ENCODE measurements at places on chromosomes 16 and 17.
A peak's percentile ranks its signal among the peaks of the same experiment; 100 is the strongest.

GRCh38 chr17:45145035-45145389, 3.3 kb upstream of the HEXIM1 start:
- DNase-seq = no peak

DNA sequence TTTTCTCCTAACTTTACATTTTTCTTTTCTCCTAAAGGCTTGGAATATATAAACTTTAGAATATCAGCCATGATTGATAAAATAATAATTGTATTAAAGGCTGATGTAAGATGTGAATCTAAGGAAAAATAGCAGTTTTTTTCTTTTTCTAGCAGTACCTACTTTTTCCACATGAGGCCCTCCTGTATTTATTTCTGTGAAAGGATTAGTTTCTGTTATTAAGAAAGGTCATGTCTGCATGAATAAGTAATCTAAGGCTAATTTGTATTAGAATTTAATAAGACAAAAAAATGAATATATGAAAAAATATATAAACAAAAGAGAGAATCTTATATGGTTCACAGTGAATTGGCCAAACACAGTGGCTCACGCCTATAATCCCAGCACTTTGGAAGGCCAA, 85.3 kb downstream of the STXBP4 start:
- DNase-seq = no peak

DNA sequence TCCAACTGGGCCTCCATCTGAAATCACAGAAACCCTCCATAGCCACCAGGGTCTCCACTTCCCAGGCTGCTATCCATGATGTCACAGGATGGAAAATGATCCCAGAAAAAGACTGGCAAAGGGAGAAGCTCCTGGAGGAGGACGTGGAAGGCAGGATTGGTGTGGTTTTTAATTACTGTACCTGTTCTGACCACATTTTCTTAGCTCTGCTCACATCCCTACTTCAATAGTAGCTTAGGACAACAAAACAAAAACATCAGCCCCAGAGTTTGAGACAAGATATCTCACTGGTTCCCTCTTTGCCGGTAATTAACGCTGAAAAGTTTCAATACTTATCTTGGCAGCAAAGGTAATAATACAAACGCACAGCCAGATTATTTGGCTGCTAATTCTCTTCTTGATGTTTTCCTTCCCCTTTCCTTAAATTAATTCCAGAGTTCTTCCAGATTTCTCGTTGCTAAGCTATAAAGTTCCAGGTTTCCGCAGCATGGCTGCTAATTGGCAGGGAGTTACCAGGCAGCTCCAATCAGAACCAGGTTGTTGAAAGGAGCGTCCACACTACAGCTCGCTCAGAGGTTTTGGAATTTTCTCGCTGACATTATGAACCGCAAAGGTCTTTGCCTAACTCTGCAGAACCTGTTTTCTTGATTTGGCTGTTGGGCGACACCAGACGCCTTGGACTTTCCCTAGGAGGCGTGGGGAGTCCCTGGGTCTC, 263.4 kb downstream of the MRTFB start:
- no peak for DNase-seq

- DNase-seq = peak; percentile 73
Measured at GRCh38 chr16:48117217-48118105, 38.3 kb downstream of the ABCC12 start.

- peak; percentile 24 for DNase-seq
Measured at GRCh38 chr17:15361151-15361550, 19.8 kb upstream of the TEKT3 start.

DNA sequence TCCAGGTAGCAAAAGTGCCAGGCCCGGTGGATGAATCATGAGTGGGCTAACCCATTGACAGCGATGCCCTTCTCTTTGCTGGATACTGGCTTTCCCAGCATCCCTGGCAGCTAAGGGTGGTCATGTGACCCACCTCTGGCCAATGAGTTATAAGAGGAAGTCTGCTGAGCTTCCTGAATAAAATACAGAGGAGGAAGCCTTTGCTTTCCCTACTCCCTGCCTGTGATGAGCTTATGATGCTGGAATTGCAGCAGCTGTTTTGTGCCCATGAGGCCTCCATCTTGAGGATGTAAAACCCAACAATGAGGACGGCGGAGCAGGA, 15.0 kb upstream of the ATP2A3 start:
- DNase-seq = no peak

GRCh38 chr17:55284944-55285339, 20.2 kb downstream of the HLF start:
- no peak for DNase-seq

DNA sequence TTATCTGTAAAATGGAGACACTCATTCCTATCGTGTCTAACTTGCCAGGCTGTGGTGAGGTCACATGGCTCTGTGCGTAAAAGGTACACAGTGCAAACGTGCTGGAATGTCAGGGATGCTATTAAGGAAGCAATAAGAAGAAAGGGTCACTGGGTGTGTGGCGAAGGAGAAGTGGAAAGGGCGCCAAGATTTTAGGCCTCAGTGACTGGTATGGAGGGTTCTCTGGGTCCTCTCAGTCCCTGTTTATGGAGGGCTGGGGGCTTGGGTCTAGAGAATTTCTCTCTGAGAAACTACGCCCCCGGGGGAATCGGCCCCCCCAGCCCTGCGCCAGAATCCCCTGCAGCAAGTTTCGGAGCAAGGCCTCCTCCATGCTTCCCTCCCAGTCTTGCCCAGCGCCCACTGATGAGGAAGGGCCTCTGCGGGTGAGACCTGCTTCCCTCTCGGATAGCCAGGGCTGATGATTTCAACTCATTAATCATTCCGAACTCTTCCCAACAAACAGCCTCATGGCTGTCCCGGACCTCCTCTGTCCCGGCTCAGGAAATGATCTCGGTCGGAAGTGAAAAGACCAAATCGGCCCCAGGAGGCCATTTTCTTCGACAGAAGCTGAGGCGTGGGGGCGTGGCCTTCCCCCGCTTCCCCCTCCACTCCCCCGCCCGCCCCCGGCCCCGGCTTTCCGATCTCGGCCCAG, 1.2 kb upstream of the HEXIM1 start:
- DNase-seq = no peak

- no peak for DNase-seq
Measured at GRCh38 chr16:29653471-29653870, 9.6 kb upstream of the SPN start.

DNA sequence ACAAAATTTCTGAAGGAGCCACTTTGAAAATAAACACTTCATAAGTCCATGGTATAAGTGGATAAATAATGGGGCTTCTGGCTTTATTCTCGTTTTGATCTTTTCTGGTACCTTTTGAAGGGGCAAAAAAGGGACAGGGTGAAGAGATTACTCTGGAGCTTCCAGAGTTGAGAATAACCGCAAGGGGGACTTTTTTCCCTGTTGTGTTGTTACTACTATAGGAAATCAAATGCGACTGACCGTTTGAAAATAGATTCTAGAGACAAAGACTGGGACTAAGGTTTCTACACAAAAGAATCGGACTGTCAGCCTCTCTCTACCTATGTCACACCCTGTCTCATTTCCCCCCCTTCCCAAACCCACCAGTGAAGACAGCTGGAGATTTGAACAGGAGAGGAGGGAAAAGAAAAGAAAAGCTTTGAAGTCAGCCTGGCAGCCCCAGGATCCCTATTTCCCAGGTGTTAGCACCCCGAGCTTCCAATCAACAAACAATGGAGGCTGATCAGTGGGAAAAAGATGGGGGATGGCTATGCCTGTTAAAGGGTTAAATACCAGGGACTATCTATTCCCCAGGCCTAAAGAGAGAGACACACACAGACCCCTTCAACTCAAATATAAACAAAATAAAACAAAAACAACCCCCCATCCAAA, 8.4 kb downstream of the HOXB4 start:
- no peak for DNase-seq

GRCh38 chr16:9054460-9054859, 37.0 kb upstream of the HAPSTR1 start:
- DNase-seq = no peak

GRCh38 chr17:21295036-21295952, 10.8 kb downstream of the MAP2K3 start:
- DNase-seq = no peak

DNA sequence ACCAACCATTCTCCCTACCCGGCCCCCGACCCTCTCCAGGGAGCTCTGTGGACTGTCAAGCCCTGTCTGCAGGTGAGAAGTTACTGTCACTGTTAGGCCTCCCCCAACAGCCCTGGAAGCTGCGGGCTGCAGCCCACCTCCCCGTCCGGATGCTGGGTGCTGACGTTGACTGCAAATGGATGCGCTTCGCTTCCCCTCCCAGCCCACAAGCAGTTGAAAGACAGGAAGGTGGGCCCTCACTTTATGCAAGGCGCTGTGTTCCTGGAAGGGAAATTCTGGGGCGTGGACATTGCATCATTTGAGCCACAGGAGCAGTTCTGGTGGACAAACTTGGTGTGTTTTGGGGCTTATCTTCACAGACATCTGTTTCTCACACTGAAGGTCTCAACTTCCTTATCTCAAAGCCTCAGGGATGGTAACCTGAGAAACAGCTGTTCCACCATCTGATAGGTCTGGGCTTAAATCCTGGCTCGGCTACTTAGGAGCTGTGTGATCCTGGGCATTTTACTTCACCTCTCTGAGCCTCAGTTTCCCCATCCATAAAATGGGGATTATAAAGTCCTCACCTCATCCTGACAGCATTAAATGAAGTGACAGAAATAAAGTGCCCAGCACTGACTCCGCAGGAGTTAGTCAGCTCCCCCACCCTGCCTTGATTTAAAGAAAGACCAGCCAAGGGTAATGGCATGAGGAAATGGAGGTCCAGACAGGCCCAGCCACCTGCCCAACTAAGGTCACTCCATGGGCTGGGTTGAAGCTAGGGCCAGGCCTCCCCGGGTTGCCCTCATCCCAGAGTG, 4.6 kb upstream of the DRC7 start:
- no peak for DNase-seq

GRCh38 chr16:81650982-81651562, 128.0 kb upstream of the PLCG2 start:
- DNase-seq = no peak

- no peak for DNase-seq
Measured at GRCh38 chr16:75207831-75208230, 870 bp upstream of the CTRB2 start.

GRCh38 chr17:12301551-12301950, 280.9 kb downstream of the MAP2K4 start:
- no peak for DNase-seq

- peak; percentile 78 for DNase-seq
Measured at GRCh38 chr17:57597531-57598453, 147.3 kb downstream of the CCDC182 start.

- no peak for DNase-seq
Measured at GRCh38 chr17:4766201-4766600, 5.5 kb upstream of the TM4SF5 start.

GRCh38 chr17:49393491-49394255, 21.0 kb downstream of the PHB1 start:
- DNase-seq = no peak

- no peak for DNase-seq
Measured at GRCh38 chr17:55159251-55159650, 105.5 kb upstream of the HLF start.

- DNase-seq = no peak
Measured at GRCh38 chr17:57142925-57143324, 57.9 kb downstream of the AKAP1 start.

GRCh38 chr17:78337244-78338109, 22.4 kb downstream of the SOCS3 start:
- DNase-seq = no peak

DNA sequence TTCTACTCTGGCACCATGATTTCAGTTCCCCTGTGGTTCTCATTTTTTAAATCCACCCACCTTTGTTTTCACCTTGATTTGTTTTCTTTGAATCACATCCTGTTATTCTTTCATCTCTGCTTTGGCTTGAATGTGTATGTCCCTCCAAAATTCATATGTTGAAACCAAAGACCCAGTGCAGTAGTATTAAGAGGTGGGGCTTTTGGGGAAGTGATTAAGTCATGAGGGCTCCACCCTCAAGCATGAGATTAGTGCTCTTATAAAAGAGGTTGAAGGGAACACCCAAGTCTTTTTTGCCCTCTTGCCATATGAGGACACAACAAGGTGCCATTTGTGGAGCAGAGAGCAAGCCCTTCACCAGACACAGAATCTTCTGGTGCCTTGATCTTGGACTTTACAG, 382.3 kb downstream of the SLC39A11 start:
- no peak for DNase-seq

- no peak for DNase-seq
Measured at GRCh38 chr17:81251094-81251708, 12.1 kb downstream of the NDUFAF8 start.

GRCh38 chr17:58032691-58033415, 25.8 kb upstream of the SRSF1 start:
- no peak for DNase-seq

DNA sequence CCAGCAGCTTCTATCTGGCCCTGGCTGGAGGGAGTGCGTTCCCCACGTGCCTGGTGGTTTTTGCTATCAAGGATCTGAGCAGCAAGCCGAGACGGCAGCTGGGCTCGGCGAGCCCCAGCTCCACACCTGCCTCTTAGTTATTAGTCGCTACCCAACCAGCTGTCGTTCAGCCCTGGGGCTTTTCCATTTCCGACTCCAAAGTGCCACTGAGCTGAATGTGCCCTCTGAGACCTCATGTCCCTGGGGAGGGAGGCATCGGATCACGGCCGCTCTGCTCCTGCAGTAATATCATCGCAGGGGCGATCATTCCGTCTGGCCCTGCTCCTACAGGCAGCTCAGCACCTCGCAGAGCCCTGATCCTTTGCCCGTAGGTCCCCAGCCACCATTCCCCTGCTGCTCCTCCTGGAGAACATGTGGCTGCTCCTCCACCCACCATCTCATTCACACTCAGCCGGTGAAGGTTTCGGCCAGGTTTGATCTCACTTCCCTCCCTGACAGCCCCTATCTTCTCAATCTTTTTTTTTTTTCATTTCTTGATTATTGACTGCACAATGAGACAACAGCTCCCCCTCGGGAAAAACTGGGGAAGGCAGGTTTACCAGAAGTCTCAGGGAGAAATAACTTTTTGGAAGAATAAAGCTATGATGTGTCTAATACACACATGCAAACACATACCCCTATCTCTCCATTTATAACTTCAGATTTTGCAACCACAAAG, 86.7 kb downstream of the ZFHX3 start:
- no peak for DNase-seq

DNA sequence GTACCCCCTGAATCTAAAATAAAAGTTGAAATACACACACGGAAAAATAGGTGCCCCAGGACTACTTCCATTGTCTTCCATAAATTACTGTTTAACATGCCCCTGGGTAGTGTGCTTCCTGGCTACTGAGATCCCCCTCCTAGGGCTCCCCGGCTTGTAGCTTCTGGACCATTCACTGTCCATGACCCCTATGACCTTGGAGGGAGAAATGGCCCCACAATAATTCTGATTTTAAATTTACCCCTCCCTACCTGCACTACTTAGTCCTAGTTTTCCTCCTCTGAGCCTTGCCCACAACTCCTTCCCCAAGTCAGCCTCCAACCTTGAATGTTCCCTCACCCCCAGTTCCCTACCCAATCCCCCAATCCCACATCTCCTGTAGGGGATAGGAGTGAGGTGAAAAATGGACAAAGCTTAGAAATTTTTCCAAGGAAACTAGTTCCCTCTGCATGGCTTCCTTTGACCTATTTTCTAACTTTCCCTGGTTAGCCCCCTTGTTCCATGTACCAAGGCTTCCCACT, 9.5 kb upstream of the MSL1 start:
- DNase-seq = no peak

DNA sequence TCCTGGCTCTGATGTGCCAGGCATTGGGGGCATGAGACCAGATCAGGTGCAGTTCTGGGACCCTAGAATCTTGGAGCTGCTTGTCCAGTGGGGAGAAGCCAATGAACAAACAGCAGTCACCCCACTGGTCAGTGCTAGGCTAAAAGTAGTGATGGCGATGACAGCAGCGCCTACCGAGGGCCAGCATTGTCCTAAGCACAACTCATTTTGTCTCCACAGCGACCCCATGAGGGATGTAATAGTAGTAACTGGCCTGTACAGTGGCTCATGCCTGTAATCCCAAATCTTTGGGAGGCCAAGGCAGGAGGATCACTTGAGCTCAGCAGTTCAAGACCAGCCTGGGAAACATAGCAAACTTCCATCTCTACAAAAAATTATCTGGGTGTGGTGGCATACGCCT, 6.2 kb downstream of the SMCR8 start:
- no peak for DNase-seq

Measured in H54 (cell line).